A673 (cell line): ENCODE measurements at places on chromosomes 4 and X. TPM values are rescaled to one million over a fixed set of nuclear protein-coding genes. Genes with fewer than 3 reads are reported as not detected.

Gene RADX
- total RNA-seq = not detected in 2 replicates

Gene CRMP1
- total RNA-seq = 77.5 and 83.4 TPM in 2 replicates

Gene POU3F4
- total RNA-seq = not detected in 2 replicates

Gene MAGEA11
- total RNA-seq = not detected in 2 replicates

Gene KCND1
- total RNA-seq = 3.6 and 4.3 TPM in 2 replicates

Gene GAB3
- 0.09 and 0.31 TPM in 2 replicates for total RNA-seq

Gene TIGD2
- total RNA-seq = 2.8 TPM in 2 replicates

Gene TAF7L
- 0.70 and 0.88 TPM in 2 replicates for total RNA-seq

Gene CD38
- total RNA-seq = not detected in 2 replicates

Gene TAF9B
- 40.7 and 41.6 TPM in 2 replicates for total RNA-seq

Gene INPP4B
- total RNA-seq = 13.1 and 17.5 TPM in 2 replicates

Gene GABRB1
- 1.0 and 3.5 TPM in 2 replicates for total RNA-seq

Gene HDX
- not detected in 2 replicates for total RNA-seq

Gene FIP1L1
- total RNA-seq = 30.9 and 40.0 TPM in 2 replicates

Gene GPRIN3
- total RNA-seq = not detected in 2 replicates

Gene ZDHHC15
- not detected in 2 replicates for total RNA-seq

Gene ALAS2
- not detected in 2 replicates for total RNA-seq

Gene TMEM156
- total RNA-seq = not detected in 2 replicates

Gene ASB5
- total RNA-seq = not detected in 2 replicates

Gene CNGA1
- 0.39 TPM in 1 of 2 replicates, not detected in the other for total RNA-seq

Gene FAM47E
- total RNA-seq = 0.21 TPM in 1 of 2 replicates, not detected in the other

Gene IBSP
- not detected in 2 replicates for total RNA-seq
